ENCODE measurements at places on chromosomes 5 and 9. TPM values are rescaled to one million over a fixed set of nuclear protein-coding genes. Genes with fewer than 3 reads are reported as not detected.
A peak's percentile ranks its signal among the peaks of the same experiment; 100 is the strongest.

Gene NSMF
- total RNA-seq = 41.5 TPM

Gene SNCB
- total RNA-seq = not detected

- H3K36me3 ChIP-seq = no peaks in the 10 kb centered on the region
- peaks cover 14% of the 10 kb centered on the region for H3K27me3 ChIP-seq
- H3K4me3 ChIP-seq = no peak overlapping the region
- no peak for DNase-seq
- H3K4me1 ChIP-seq = peaks cover 12% of the 10 kb centered on the region
- H3K27ac ChIP-seq = no peak overlapping the region
These were observed 79.4 kb downstream of the PTTG1 start for GRCh38 chr5:160500786-160501779.

GRCh38 chr5:54595721-54596120, 78.2 kb downstream of the SNX18 start:
- H3K4me1 ChIP-seq = no peaks in the 10 kb centered on the region
- no peak for DNase-seq
- H3K36me3 ChIP-seq = no peaks in the 10 kb centered on the region
- no peaks in the 10 kb centered on the region for H3K27me3 ChIP-seq
- no peak overlapping the region for H3K4me3 ChIP-seq
- no peak overlapping the region for H3K27ac ChIP-seq

GRCh38 chr5:135973323-135974020, 18.7 kb upstream of the LECT2 start:
- H3K27ac ChIP-seq = no peak overlapping the region
- no peaks in the 10 kb centered on the region for H3K36me3 ChIP-seq
- H3K27me3 ChIP-seq = peaks cover 50% of the 10 kb centered on the region
- DNase-seq = no peak

GRCh38 chr5:163190283-163190682, 247.1 kb upstream of the CCNG1 start:
- no peaks in the 10 kb centered on the region for H3K27me3 ChIP-seq
- H3K4me3 ChIP-seq = no peak overlapping the region
- no peak for DNase-seq
- H3K4me1 ChIP-seq = no peaks in the 10 kb centered on the region

DNA sequence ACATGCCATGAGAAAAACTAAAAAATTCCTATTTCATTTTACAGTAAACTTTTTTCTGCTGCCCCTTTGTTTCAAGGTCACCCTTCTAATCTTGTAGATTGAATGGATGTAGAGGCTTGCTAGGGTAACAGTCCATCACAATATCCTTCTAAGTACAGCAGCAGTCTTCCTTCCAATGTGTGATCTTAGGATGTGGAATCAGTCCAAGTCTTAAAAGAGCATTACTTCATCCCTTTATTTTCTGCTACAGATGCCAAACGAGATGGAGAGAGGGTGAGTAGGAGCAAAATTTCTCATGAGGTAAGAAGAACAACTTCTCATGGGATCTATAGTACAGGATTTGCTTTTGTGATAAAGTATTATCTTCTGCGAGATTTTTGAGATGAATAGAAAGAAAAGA, 704 bp upstream of the IL33 start:
- no peak for DNase-seq
- peaks cover 3% of the 10 kb centered on the region for H3K4me1 ChIP-seq
- H3K4me3 ChIP-seq = no peak overlapping the region
- no peaks in the 10 kb centered on the region for H3K36me3 ChIP-seq
- no peak overlapping the region for H3K27ac ChIP-seq

DNA sequence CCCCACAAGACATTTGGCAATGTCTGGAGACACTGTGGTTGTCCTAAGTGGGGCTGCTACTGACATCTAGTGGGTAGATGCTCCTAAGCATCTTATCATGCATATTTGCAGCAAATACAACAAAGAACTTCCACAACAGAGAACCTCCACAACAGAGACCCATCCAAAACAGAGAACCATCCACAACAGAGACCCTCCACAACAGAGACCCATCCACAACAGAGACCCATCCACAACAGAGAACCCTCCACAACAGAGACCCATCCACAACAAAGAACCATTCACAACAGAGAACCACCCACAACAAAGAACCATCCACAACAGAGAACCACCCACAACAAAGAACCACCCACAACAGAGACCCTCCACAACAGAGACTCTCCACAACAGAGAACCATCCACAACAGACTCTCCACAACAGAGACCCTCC, 32.8 kb downstream of the ARPC5L start:
- H3K4me3 ChIP-seq = peak overlapping the region; percentile 72
- peaks cover 22% of the 10 kb centered on the region for H3K36me3 ChIP-seq
- peak overlapping the region; percentile 76 for H3K27ac ChIP-seq
- H3K27me3 ChIP-seq = no peaks in the 10 kb centered on the region
- peaks cover 22% of the 10 kb centered on the region for H3K4me1 ChIP-seq

DNA sequence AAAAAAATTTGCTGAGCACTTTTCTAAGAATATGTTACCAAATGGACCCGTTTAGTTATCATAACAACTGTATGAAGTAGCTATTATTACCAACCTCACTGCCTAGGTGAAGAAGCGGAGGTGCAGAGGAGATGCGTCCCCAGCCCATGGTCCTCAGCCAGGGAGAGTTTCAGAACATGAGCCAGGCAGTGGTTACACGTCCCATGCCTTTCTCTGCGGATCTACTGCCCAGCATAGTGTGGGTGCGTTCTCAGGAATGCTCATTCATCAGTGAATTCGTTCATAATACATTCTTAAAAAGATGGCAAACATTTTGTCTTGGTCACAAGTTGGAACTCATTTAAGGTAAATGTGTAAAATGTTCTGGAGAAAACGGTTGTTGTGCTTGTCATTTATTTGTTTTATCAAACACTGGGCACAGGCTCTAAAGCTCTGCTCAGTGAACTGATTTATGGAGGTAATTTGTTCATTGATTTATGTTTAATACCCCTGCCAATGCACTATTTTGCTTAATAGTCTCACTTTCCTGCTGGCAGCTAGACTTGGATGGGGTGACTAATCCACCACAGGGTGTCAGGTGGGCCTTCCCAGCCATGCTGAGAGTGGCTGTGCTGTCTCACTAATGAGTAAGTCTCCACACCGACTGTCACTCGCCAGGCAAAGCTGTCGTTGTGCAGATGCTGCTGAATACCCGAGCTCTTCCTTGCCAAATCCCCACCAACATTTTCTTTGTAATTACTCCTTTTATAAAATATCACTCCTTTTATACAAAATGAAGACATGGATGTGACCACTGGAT, 248.8 kb downstream of the TENT4A start:
- no peaks in the 10 kb centered on the region for H3K36me3 ChIP-seq
- no peaks in the 10 kb centered on the region for H3K4me1 ChIP-seq
- DNase-seq = no peak
- H3K27me3 ChIP-seq = no peaks in the 10 kb centered on the region
- no peak overlapping the region for H3K4me3 ChIP-seq

GRCh38 chr9:71929223-71929622, 17.8 kb downstream of the C9orf85 start:
- H3K4me3 ChIP-seq = no peak overlapping the region
- no peak for DNase-seq
- peaks cover 4% of the 10 kb centered on the region for H3K4me1 ChIP-seq
- no peaks in the 10 kb centered on the region for H3K36me3 ChIP-seq
- no peaks in the 10 kb centered on the region for H3K27me3 ChIP-seq

- DNase-seq = no peak
- no peak overlapping the region for H3K4me3 ChIP-seq
- peaks cover 81% of the 10 kb centered on the region for H3K27me3 ChIP-seq
These were observed 4.0 kb downstream of the GFI1B start for GRCh38 chr9:132982458-132982857.

DNA sequence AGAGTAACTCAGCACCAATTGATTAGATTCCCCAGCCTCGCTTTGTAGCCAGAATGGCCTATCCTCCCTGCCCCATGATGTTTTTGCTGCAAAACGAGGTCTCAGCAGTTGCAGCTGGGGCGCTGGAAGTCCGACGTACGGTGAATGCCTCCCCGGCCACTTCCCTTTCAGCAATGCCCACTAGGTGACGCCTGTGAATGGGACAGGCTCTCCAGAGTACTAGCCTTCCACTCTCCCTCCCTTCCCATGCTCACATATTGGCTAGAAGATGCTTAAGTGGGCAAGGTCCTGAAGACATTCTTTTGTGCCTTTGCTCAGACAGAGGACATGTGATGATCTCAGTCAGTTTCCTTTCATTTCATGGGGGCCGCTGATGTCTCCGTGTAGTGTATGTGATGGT, 50.8 kb downstream of the DMRT2 start:
- no peaks in the 10 kb centered on the region for H3K36me3 ChIP-seq
- H3K4me1 ChIP-seq = peaks cover 7% of the 10 kb centered on the region
- no peak overlapping the region for H3K4me3 ChIP-seq
- DNase-seq = no peak
- no peak overlapping the region for H3K27ac ChIP-seq
- H3K27me3 ChIP-seq = peaks cover 42% of the 10 kb centered on the region

DNA sequence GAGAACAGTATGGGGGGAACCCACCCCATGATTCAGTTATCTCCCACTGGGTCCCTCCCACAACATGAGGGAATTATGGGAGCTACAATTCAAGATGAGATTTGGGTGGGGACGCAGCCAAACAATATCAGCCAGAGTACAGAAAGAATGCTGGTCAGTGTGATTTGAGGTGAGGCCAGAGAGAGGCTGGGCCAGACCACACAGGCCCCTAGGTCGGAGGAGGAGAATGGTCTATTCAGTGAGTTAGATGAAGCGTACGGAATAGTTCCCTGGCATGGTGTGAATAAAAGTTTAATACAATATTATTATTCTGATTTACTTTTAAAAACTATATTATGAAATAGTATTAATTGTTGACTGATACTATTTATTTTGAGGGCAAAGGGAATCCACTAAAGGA, 39.7 kb downstream of the PCSK5 start:
- H3K4me3 ChIP-seq = no peak overlapping the region
- no peaks in the 10 kb centered on the region for H3K36me3 ChIP-seq
- H3K27me3 ChIP-seq = no peaks in the 10 kb centered on the region

- H3K36me3 ChIP-seq = no peaks in the 10 kb centered on the region
- no peak overlapping the region for H3K27ac ChIP-seq
- H3K4me3 ChIP-seq = no peak overlapping the region
- H3K27me3 ChIP-seq = no peaks in the 10 kb centered on the region
- H3K4me1 ChIP-seq = no peaks in the 10 kb centered on the region
- no peak for DNase-seq
These were observed 786 bp downstream of the PCDHB5 start for GRCh38 chr5:141135718-141136266.

- H3K36me3 ChIP-seq = peaks cover 13% of the 10 kb centered on the region
- H3K27me3 ChIP-seq = no peaks in the 10 kb centered on the region
- H3K4me1 ChIP-seq = peaks cover 28% of the 10 kb centered on the region
- no peak overlapping the region for H3K27ac ChIP-seq
- no peak for DNase-seq
These were observed 83.8 kb upstream of the GNA14 start for GRCh38 chr9:77731930-77732329.

- no peaks in the 10 kb centered on the region for H3K4me1 ChIP-seq
- no peak for DNase-seq
- H3K27ac ChIP-seq = no peak overlapping the region
- no peak overlapping the region for H3K4me3 ChIP-seq
- no peaks in the 10 kb centered on the region for H3K27me3 ChIP-seq
These were observed 441.6 kb downstream of the CETN3 start for GRCh38 chr5:89967771-89968444.

GRCh38 chr5:120361941-120362340, 102.2 kb upstream of the PRR16 start:
- H3K4me3 ChIP-seq = no peak overlapping the region
- no peaks in the 10 kb centered on the region for H3K4me1 ChIP-seq
- no peak for DNase-seq
- no peak overlapping the region for H3K27ac ChIP-seq
- no peaks in the 10 kb centered on the region for H3K27me3 ChIP-seq

DNA sequence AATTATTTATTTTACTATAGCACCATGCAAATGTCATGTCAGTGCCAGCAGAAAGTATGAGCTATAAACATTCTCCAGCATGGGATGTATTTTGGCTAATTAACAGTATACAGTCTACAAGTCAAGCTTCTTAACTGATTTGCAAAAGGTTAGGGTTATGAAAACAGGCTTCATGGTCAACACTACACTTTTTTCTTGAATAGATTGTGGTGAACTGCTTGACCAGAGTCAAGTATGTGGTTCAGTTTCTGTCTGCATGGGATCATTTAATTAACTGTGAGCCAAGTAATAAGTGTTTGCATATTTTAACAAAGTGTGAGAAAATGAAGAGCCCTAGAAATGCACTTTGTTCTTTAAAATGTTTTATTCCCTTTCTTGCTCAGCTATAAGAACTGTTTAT, 14.5 kb upstream of the GNAQ start:
- H3K27me3 ChIP-seq = peaks cover 16% of the 10 kb centered on the region
- no peak overlapping the region for H3K4me3 ChIP-seq
- no peaks in the 10 kb centered on the region for H3K4me1 ChIP-seq
- H3K36me3 ChIP-seq = no peaks in the 10 kb centered on the region
- H3K27ac ChIP-seq = no peak overlapping the region

DNA sequence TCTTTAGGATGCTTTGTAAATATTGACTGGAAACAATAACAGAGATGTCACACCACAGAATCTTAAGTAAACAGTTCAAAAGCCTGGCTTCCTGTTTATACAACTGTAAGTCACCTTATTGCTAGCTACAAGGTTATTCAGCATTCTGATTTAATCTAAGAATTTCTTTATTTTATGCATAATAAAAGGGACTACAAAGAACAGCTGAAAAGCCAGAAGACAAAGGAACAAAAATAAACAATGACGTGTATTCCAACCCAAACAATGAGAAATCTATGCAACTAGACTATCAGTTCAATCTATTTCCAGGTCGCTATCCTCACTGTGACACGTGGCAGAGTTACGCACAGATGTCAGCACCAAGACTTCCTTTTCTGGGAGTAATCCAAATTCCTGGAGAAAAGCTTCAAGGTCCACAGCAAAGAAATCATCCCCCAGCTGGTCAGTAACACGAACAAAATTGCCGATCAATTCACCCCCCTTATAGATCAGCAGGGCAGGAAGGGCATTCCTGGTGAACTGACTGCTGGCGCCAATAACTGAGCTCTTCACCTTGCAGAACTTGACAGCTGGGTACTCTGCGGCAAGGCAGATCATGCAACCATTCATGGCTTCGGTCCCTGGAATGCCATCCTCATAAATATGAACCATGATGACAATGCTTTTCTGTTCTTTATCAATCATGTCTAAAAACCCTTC, 8.4 kb downstream of the PDCL start:
- no peaks in the 10 kb centered on the region for H3K27me3 ChIP-seq
- peak overlapping the region; percentile 77 for H3K27ac ChIP-seq
- peak overlapping the region; percentile 36 for H3K4me3 ChIP-seq
- DNase-seq = no peak
- H3K36me3 ChIP-seq = peaks cover 2% of the 10 kb centered on the region
- H3K4me1 ChIP-seq = peaks cover 25% of the 10 kb centered on the region

DNA sequence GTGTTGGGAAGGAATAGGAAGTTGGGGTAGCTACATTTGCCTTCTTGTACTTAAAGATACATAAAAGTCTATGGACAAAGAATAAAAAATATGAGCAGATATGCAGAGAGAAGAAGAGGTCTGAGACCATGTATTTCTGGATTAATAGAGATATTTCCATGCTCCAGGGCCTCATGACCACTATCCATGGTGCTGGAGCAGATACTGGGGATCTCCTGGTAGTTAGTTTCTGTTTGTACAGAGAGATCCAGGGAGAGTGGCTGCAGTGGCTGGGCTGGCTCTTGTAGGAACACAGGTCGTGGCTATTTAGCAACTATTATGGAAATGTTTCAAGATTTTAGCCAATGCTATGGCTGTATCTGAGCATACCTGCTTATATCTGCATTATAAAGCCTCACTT, 184.2 kb upstream of the TMEM161B start:
- H3K4me3 ChIP-seq = no peak overlapping the region
- no peak for DNase-seq
- no peak overlapping the region for H3K27ac ChIP-seq
- H3K27me3 ChIP-seq = peaks cover 30% of the 10 kb centered on the region
